ENCODE measurements at places on chromosomes 7 and 10.

DNA sequence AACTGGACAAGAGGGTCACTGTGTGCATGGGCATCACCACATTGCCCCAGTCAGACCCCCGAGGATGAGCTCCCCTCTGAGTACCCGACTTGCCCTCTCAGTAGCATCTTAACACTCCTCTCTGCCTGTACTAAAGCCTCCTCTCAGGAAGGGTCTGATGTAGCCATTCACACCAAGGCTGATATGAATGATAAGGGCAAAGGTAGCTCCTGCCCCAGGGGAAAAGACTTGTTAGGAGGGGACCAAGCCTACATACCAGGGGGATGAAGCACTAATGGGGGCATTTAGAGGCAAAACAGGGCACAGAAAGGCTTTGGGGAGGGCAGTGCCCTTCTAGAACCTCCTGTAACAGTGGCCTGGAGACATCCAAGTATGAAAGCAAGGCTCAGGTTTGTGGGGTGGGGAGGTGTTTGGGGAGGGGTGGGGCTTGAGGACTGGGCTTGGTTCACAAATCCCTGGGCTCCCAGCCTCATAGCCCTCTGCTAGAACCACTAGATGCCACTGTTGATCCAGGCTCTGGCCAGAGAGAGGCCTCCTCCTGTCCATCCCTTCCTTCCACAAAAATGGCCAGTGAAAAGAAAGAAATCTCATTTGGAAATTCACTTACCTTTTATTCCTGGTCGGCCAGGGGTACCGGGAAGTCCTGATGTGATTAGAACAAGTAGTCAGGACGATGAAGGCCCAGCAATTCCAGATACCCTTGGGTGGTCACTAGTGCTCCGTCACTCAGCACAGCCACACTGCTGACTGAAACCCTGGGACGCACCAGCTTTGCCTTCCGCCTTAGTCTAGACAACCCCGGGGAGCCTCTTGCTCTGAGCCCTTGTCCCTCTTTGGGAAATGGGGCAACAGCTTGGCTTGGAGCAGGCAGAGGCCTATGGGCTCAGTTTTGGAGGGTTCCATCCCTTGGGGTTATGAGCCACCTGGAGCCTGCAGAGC lies 40.3 kb downstream of the COL17A1 start:
- DNase-seq = no peak

- DNase-seq = no peak
These were observed 187.6 kb upstream of the ITGB1 start for GRCh38 chr10:33145451-33146188.

DNA sequence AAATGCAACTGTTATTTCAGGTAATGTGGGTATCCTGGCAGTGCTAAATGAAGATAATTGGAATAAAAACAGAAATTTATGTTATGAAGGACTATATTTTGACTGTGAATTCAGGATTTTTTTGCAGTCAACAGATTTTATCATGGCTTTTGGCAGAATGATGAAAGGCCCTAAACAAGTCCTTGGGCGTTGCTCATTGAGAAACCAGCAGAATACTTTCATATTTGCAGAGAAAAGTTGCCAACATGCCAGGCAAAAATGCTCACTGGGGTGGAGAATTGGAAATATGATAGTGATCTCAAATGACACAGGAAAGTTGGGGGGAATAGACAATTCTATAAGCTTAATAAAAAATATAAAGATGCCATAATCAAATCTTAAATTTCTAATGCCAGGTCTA lies 121.1 kb downstream of the GPR85 start:
- DNase-seq = no peak

- DNase-seq = no peak
These were observed 579 bp downstream of the IDI1 start for GRCh38 chr10:1048349-1048731.

DNA sequence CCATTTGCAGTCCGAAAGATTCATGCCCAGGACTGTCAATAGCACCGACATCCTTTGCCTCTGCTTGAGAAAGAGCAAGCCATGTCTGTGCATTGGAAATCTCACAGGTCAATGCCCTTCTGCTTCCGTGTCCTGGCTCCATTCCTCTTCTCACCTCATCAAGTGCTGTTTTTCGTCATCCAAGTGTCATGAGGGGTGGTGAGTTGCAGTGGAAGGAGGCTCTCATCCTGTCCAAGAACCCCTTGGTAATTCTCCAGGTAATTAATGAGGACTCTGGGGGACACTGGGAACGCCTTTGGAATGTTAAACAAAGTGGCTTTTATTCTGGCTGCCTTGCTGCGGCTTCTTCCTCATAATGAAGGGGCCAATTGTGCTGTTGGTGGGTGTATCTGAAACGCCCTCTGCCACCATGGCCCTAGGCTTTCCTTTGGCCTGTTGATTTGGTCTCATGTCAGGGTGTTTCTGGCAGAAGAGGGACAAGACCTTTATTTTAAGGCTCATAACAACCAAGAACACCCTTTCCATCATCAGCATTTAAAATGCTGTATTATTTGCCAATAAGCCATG lies 57.7 kb downstream of the PPP1R3C start:
- DNase-seq = no peak

DNA sequence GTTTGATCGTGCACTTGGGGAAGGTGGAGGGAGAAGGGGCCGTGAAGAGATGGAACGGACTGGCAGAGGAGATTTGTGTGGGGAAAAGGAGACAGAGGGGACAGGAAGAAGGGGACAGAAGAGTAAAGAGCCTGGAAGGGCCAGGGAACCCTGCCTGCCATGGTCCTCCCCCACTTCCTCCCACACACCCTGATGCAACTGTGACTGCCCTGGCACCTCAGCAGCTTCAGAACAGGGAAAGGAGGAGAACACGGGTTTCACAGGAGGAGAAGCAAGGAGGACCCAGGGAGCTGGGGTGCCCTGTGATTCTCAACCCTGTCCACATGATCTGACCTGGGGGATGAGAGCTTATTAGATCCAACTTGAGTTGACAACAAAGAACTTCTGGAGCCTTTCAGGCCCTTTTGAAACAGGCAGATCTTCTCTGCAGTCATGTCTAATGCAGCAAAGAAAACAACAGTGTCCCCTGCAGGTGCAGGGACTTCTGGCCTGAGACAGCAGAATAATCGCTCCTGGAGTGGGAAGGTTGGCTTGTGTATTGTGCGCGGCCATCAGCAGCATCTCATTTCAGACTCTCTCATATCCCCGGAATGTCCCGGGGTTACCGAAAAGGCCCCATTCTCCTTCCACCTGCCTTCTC lies 421.6 kb downstream of the PAXIP1 start:
- no peak for DNase-seq

- DNase-seq = no peak
These were observed 134.8 kb upstream of the KIF5B start for GRCh38 chr10:32190890-32191491.

- DNase-seq = no peak
These were observed at the start of gene HOXA10 for GRCh38 chr7:27173956-27174873. Gene HOXA10 (minus strand): TSS chr7:27174320. CDS start chr7:27174306, 14 bp downstream.

DNA sequence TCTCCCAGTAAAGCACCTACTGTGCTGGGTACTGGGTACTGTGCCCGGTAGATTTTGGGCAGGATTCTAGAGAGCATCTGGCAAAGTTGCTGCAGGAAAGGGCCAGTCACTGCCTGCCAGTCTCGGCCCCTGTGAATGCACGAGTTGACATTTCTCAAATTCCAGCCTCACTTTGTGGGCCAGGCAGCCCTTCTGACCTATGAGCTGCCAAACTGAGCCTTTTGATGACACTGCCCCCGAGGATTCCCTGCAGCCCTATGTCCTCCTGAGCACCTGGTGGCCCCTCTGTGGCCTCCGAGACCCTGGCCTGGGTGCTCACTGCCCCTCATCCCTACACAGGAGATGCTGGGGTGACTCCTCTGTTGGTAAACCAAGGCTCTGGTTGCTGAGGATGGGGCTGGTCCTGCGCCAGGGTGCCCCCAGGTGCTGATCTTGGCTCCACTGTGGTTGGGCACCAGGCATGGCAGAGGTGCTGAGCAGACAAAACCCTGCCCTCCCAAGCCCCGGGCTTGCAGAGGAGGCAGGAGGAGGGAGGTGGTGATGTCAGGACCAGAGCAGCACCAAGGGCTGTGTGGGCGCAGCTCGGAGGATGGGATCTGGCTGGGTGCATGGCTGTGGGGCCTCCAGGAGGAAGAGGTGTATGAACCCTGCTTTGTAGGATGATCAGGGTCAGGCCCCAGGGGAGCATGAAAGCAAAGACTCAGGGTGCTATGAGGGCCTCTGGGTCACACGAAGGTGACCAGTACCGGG lies 16.2 kb downstream of the LHPP start:
- DNase-seq = no peak

GRCh38 chr7:29236649-29237048 lies 42.1 kb downstream of the CHN2 start:
- no peak for DNase-seq
